ENCODE measurements at places on chromosomes 13 and 19.

DNA sequence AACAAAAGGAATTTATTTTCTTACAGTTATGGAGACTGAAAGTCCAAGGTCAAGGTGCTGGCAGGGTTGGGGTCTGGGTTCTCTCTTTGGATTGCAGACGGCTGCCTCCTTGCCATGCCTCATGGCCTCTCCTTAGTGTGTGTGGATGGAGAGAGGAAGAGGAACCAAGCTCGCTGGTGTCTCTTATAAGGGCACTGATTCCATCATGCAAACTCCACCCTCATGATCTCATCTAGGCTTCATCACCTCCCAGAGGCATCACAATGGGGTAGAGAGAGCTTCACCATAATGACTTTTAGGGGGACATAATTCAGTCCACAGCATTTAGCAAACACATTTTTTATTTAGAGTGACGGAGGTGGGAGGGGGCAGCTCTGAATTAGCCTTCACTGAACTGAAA, 104.9 kb upstream of the ABCC4 start:
- DNase-seq: no peak

DNA sequence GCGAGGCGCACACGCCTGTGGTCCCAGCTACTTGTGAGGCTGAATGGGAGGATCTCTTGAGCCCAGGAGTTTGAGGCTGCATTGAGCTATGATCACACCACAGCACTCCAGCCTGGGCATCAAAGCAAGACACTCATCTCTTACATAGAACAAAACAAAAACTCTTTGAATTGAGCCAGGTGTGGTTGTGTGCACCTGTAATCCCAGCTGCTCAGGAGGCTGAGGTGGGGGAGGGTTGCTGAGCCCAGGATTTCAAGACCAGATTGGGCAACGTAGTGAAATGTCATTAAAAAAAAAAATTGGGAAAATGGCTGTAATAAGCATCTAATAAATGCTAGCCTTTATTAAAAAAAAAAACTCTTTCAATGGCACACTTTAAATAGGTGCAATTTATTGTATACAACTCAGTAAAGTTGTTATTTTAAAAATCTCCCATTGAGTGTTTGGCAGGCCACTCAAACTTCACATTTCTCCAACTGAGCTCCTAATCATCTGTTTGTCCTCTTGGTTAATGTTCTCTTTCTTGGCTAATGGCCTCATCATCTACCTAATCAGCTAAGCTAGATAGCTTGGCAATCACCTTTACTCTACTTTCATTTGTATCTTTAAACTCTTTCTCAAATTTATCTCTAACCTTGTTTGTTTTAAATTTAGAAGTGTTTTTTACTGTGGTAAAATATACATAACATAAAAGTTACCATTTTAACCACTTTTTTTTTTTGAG, 28.1 kb upstream of the HMGB1 start:
- no peak for DNase-seq

DNA sequence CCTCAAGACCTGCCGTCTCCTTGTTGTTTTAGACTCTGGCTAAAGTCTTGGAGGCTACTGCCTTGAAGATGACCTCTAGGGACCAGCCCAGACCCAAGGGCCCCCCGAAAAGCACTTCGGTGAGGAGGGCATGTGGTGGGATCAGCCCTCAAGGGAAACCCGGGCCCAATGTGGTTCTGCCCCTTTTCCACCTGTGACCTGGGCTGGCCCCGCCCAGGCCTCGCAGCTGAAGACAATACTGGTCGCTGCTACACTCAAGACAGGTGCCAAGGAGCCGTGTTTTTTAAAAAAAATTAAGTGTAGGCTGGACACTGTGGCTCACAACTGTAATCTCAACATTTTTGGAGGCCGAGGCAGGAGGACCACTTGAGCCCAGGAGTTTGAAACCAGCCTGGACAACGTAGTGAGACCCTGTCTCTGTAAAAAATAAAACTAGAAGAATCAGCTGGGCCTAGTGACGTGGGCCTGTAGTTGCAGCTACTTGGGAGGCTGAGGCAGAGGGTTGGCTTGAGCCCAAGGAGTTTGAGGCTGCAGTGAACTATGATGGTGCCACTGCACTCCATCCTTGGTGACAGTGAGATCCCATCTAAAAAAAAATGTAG, 903 bp downstream of the TLE6 start:
- DNase-seq: no peak

DNA sequence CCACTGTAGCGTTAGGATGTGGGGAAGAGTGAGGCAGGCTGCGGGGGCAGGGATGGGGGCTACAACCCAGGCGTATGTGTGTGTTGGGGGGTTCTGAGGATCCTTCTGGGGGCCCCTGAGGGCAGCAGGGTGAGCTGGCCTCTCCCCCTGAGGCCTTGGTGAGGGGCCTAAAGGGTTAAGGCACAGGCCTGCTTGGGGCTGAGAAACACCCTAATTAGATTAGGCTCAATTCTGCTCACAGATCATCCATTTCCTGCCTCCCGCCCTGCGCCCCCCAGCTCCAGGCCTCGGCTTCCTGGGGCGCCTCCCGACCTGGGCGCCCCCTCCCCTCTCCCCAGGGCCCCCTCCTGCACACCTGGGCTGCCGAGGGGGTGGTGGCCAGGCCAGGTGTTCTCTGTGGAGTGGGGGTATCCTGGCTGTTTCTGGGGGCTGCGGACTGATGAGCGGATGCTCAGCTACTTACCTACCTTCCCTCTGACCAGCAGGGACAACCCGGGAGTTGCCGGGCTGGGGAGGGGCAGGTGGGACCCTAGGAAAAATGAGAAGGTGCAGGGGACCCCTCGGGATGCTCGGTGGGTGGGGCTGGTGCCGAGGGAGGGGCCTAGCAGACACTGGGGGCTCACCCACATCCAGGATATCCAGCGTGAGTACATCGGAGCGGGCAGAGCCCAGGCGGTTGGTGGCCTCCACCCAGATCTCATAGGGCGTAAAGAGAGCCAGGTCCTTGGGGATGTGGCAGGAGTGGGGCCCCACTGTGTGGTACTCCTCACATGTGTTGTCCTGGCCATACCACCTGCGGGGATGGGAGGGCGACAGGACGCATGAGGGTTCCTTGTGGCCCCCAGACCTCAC, 8.6 kb downstream of the CRLF1 start:
- DNase-seq: no peak

DNA sequence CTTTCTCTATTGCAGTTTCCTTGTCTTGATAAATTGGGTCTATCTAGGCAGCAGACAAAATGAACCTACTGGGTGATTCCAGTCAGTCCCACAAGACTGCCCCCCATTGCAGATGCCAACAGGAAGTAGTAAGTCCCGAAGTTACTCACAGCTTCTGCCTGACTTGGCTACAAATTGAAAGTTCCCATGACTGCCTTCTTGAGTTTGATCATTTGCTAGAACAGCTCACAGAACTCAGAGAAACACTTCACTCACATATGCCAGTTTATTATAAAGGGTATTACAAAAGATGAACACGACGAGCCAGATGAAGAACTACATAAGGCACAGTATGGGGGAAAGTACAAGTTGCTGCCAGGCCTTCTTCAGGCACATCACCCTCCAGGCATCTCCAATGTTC, 50.0 kb downstream of the TEX26 start:
- no peak for DNase-seq

GRCh38 chr13:106597749-106598395, 29.9 kb upstream of the ARGLU1 start:
- DNase-seq: no peak

GRCh38 chr19:33866696-33867095, 70.0 kb downstream of the KCTD15 start:
- no peak for DNase-seq

DNA sequence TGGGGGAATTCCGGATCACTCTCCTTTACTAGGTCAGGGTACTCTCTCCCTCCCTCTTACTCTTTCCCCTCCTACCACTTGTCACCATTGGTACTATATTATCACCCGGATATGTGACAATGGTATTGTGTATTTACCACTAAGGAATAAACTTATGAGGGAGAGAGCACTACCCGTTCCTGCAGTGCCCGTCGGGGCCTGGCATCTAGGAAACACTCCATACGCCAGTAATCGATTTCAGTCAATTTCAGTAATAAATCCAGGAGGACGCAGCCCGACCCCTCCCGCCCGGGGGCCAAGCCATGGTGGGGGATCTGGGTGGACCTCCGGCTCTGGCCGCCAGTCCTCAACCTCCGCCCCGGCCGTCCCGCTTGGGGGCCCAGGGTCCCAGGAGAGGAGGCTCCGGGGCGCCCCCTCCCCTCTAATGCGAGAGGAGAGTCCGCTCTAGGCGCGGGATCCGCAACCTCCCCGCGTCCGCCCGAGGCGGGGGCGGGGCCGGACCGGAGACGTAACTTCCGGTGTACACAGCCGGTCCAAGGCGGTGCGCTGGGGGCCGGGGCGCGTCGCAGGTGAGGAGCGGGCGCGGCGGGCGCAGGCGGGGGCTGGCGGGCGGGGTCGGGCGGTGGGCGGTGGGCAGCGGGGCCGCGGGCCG, at the start of gene GARRE1:
GARRE1 (plus strand) TSS at position 509 of the 652 bp plus-strand sequence. CDS start 45,920 bp downstream, outside the sequence.
- peak; percentile 90 for DNase-seq

GRCh38 chr19:8666814-8667405, 31.7 kb downstream of the ACTL9 start:
- no peak for DNase-seq

DNA sequence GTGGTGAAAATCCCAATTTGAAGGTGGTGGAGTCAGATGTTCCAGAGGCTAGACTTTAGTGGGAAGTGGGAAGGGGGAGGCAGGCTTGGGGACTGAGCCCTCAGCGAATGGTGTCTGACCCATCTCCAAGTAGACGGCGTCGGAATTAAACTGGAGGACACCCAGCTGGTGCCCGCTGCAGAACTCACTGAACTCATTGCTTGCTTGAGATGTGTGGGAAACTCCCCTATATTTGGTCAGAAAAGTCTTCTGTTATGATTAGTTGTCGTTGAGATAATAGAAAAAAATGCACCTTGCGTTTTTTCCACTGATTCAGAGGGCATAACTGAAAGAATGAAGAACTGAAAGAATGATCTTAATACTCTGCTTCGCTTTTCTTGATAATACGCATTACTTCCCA, 871 bp upstream of the ZNF583 start:
- DNase-seq: no peak

- DNase-seq: no peak
These were observed 54.6 kb downstream of the OR10H4 start for GRCh38 chr19:16003391-16003790.

DNA sequence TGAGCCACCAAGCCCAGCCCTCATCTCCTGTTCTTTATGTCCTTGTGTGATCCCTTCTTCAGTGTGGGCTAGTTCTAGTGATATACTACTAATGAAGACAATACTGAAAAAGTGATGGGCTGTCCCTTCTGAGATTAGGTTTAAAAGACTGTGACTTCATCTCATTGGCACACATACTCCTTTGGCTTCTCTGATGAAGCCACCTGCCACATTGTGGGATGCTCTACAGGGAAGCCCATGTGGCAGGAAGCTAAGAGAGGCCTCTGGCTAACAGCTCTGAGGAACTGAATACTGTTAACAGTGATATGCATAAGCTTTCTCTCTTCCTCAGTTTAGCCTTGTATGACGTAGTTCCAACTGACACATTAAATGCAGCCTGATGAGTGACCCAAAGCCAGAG, 13.6 kb downstream of the CSNK1A1L start:
- no peak for DNase-seq

DNA sequence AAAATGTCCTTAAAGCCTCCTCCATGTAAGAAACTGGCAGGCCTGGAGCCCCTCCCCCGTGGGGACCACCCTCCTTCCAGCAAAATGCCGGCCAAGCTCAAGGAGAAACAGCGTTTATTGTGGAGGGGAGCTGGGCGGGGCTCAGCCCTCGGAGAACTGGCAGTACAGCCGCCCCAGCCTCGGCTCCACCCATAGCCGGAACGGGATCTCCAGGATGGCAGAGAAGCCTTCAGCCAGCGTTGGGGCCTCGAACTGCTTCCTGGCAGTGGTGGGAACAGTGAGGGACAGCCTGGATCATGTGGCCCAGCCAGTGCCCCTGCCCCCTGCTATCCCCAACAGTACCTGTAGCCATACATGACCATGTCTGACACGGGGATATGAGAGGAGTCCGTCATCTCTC, 6.3 kb downstream of the PNKP start:
- DNase-seq: no peak

DNA sequence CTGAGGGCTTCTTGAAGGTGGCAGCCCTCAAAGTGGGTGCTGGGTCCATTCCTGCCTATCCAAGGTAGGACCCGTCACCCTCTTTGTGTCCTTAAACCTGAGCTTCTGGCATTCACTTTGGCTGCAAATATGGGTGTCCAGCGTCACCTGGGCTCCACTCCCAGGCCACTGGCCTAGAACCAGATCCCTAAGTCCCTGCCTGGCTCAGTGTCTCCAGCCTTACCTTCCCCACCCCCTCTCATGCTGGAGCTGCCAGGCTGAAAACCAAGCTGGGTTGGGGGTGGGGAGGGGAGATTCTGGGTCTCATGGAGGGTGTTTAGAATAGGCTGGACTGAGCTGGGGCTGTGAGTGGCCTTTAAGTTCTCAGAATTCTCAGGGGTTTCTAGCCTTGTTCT, 12.4 kb downstream of the PDE4A start:
- DNase-seq: no peak

- no peak for DNase-seq
These were observed 146.8 kb downstream of the KCNRG start for GRCh38 chr13:50162001-50162400.

GRCh38 chr13:112968380-112968909, 569 bp upstream of the MCF2L start:
- peak; percentile 29 for DNase-seq

DNA sequence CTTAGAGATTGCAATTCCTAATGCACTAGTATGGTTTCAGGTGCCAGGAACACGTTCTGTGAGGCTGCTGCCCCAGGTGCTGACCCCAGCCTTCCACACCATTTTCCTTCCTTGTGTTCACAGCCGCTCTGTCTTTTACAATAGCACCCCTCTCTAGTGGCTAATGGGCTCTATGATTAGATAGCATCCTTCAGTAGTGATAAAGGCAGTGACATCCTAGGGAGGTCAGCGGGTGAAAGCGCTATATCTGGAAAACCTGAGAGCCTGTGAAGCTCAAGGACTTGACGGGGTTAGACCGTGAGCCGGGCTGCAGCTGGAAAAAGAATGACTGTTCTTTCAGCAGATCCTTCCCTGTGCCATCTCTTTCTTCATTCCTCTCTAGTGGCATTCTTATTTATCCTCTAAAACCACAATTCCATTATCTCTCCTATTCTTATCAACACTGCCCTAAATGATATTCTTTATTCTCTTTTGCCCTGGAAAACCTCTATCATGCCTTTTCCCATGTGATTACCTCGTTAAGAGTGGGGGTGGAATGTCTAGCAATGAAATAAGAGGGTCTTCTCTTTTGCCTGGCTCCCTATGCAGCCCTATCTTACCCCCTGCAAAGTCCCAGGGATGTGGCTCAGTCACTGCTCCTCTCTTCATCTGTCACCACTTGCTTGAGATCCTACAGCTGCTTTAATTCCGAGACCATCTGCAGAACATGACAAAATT, 21.8 kb downstream of the ALOX5AP start:
- DNase-seq: no peak

- DNase-seq: no peak
These were observed 3.3 kb downstream of the ALDH16A1 start for GRCh38 chr19:49456326-49456725.

GRCh38 chr13:51435002-51435578, 17.7 kb downstream of the INTS6 start:
- no peak for DNase-seq

DNA sequence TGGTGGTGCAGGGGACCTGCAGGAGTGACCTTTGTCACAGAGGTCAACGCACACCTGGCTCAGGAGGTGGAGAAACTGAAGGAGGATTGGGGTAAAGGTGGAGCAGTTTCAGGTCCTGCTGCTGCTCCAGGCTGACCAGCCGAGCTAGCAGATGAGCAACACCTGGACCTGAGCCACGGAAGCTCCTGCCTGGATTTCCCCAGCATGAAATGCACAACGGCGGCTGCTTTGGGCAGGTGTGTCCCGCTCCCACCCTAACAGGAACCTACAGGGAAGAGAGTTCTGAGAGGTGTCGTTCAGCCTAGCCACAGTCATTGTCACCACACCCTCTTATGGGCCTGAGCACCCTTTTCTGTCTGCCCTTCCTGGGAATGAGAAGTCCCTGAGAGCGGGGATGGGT, 15.7 kb upstream of the CD177 start:
- no peak for DNase-seq

All from activated naive CD8-positive, alpha-beta T cell treated with anti-CD3 and anti-CD28 coated beads, Interleukin-2, amount 50 U/mL, for 24 hours (primary cell).